ENCODE measurements at places on chromosomes 1 and 21. TPM values are rescaled to one million over a fixed set of nuclear protein-coding genes. Genes with fewer than 3 reads are reported as not detected.

DNA sequence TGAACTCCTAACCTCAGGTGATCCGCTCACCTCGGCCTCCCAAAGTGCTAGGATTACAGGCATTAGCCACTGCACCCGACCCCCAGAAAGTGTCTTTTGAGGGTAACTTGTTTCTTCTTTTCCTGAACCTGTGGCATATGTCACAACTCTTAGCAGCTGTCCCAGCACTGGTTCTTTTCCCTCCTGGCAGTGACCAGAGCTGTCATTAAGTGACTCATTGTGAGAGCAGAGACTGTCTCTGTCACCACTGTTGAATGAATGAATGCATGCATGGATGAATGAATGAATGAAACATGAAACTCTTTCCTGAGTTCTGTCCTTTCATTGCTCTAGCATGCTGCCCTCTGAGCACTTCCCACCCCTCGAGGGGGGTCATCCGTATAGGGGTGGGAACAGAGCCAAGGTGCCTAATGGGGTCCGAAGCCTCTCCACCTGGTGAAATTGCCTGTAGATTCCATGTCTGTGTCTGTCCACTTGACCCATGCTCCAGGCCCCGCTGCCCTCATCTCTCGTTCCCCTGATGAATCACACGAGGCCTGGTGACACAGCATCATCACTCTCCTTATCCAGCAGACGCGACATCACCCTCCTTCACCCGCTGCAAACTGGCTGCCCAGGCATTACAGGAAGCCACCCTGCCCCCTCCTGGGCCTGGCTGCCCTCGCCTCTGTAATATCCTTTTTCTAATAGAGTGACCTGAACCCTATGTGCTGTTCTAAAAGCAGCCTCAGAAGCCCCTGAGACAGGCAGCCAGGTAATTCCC, 75.0 kb downstream of the IGSF21 start:
- DNase-seq = no peak

DNA sequence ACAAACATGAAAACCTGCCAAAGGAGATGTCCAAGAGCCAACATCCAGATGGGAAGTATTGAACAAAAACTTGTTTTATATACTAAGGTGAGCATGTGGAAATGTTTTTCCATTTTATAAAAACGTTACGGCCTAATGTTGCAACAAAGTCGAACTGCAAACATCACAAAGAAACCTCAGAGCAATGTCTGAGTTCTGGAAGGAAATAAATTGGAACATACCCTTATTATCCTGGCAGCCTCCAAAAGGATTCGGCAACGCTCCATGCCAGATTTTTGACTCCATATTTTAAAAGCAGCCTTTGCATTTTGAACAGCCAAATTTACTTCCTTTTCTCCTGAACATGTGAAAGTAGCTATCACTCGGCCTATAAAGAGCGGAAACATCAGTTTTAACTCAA, 3.3 kb downstream of the ALDH9A1 start:
- DNase-seq = no peak

ARTN gene
- 0.14 TPM for total RNA-seq

LRRC42 gene
- total RNA-seq = 12.9 TPM

SPTA1 gene
- total RNA-seq = not detected

LEFTY1 gene
- total RNA-seq = 0.55 TPM
